Activated T-helper 2 cell treated with anti-CD3 and anti-CD28 coated beads, Interferon-gamma antibody, Interleukin-2, Interleukin-4, amounts not matched to agents 10 μg/mL and 5 μg/mL and 100 μg/mL, durations not matched to agents 14 hours and 24 hours and 36 hours (primary cell): ENCODE measurements at places on chromosomes 5 and 9. TPM values are rescaled to one million over a fixed set of nuclear protein-coding genes. Genes with fewer than 3 reads are reported as not detected.

The GCNT1 gene
- 12.1 and 15.0 TPM in 2 replicates for total RNA-seq

The EGFLAM gene
- not detected in 2 replicates for total RNA-seq

The AK3 gene
- 33.9 and 34.5 TPM in 2 replicates for total RNA-seq

The OCLN gene
- total RNA-seq, result 0.11 and 0.21 TPM in 2 replicates

The DEPDC1B gene
- 22.2 and 25.1 TPM in 2 replicates for total RNA-seq

The IQGAP2 gene
- 28.3 and 29.5 TPM in 2 replicates for total RNA-seq

The TESK1 gene
- total RNA-seq, result 44.5 and 48.0 TPM in 2 replicates

The CDC25C gene
- total RNA-seq, result 8.4 and 9.0 TPM in 2 replicates

The RNF183 gene
- 0.30 TPM in 1 of 2 replicates, not detected in the other for total RNA-seq

The TAF11L10 gene
- not detected in 2 replicates for total RNA-seq

The EFNA5 gene
- 0.32 TPM in 1 of 2 replicates, not detected in the other for total RNA-seq

The SLC9A3 gene
- 2.4 and 2.8 TPM in 2 replicates for total RNA-seq

The IL9 gene
- 94.0 and 104 TPM in 2 replicates for total RNA-seq

The ADAMTS2 gene
- total RNA-seq, result not detected in 2 replicates

The SHB gene
- total RNA-seq, result 1.7 and 1.9 TPM in 2 replicates

The ZNF879 gene
- total RNA-seq, result 1.9 and 2.3 TPM in 2 replicates
